ENCODE measurements at places on chromosomes 12 and 14.

DNA sequence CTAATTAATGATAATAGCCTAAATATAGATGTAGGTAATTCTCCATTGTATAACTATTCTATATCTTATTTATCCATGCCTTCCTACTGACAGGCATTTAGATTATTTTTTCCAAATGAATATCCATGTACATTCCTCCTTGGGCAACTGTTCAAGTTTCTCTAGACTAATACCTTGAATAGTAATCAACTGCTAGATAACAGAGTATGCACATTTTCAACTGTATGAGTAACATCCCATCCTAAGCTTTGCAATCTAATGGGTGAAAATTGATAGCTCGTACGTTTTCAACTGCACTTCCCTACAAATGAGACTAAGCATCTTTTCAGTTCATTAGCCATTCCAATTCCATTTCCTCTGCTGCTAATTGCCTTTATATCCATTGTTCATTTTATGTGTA is 37.0 kb downstream of the YAF2 start:
- DNase-seq: no peak

DNA sequence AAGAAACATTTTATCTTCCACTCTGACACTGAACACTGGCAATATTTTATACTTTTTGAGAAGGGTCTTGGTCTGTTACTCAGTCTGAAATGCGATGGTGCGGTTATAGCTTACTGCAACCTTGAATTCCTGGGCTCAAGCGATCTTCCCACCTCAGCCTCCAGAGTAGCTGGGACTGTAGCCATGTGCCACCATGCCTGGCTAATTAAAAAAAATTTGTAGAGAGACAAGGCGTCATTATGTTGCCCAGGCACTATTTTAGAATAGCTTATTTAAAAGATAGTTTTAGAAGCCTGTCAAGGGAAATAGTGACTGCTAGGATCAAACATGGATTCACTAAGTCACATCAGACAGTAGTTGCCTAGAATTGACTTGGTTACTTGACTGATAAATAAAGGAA is 5.9 kb downstream of the ERC1 start:
- no peak for DNase-seq

GRCh38 chr14:75675265-75675960 is 14.4 kb downstream of the TTLL5 start:
- DNase-seq: no peak

DNA sequence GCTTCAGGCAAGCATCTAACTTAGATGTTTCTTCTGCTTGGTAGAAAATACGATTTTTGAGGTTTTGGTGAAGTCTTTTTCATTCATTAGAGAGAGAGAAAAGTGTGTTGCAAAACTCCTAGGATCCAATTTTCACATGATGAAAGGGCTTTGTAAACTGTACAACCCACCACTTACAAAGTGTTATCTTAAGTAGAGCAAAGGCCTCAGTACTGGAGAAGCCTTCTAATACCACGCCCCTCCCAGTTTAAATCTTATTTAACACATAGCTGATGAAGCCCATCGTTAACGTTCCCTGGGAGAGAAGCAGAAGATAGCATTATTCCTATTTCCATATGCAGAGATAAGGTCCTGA is 869 bp downstream of the APOLD1 start:
- no peak for DNase-seq

- peak; percentile 11 for DNase-seq
Measured at GRCh38 chr14:32134448-32135097, 57.5 kb downstream of the ARHGAP5 start.

- DNase-seq: no peak
Measured at GRCh38 chr14:35403114-35403602, 1.4 kb downstream of the NFKBIA start.

DNA sequence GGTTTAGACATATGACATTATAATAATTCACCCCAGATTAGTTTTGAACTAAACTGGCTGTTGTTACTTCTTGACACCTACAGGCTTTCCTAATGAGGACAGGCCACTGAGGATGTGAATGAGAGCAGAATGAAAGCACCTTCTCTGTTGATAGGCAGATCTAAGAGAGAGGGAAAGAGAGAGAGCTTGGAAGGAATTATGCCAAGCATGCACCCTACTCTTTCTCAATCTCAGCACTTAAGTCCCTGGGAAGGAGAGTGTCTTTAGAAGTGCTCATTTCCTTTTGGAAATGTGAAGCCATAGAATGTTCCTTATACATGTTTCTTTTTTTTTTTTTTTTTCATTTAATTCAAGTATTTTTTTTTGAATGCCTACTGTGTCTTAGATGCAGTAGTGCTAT is 49.0 kb downstream of the TBC1D15 start:
- no peak for DNase-seq

DNA sequence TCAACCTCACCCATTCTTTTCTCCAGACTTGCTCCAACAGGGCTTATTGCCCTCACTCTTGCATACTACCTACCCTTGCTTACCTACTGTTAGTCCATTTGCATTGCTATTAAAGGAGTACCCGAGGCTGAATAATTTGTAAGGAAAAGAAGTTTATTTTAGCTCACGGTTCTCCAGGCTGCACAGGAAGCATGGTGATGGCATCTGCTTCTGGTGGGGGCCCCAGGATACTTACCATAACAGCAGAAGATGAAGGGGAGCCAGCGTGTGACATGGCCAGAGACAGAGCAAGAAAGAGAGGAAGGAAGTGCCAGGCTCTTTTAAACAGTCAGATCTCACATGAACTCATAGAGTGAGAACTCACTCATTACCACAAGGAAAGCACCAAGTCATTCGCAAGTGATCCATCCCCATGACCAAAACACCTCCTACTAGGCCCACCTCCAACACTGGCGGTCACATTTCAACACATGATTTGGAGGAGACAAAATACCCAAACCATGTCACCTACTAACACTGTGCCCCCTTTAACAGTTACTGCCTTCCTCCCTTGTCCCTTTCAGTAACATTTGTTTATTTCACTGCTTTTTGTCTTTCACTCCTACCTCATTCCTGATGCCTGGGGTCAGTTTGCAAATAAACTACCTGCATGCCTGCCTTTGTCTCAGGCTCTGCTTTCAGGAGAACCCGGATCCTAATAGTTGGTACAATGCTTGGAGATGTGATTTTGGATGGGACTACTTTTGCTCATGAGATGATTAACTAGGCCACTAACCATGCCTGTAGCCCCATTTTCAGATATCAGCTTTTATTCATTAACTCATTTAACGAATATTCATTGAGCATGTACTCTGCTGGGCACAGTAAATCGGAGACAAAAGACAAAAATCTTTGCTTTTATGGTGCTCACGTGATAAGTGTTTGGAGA is 41.6 kb upstream of the CSRP2 start:
- DNase-seq: no peak

DNA sequence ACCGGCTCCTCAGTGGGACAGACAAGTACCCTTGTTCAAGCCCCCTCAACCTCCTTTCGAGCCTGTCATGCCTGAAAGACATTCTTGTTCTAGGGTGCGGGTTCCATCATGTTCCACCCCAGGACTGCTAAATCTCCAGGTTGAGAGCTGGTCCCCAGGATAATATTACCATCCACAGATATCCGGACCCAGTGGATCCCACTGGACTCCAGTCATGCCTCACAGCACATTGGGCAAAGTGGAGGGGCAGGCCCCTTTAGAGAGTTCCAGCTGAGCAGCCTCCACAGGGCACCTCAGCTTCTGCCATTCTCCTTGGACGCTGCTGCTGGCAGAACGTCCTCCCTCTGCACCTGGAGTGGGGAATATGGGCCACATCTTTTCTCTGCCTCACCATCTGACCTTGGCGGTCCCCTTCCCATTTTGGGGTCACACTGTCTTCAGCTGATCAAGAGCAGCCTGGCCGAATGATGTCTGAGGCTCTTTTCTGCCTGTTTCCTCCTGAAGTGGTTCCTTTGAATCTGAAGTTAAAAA is 137.4 kb downstream of the BCL11B start:
- no peak for DNase-seq
